ENCODE measurements at places on chromosomes 13 and 19.
A peak's percentile ranks its signal among the peaks of the same experiment; 100 is the strongest.

GRCh38 chr19:15717809-15718208 lies 10.0 kb upstream of the OR10H2 start:
- DNase-seq, result no peak

- DNase-seq, result no peak
Measured at GRCh38 chr13:102751886-102752285, 21.7 kb downstream of the TEX30 start.

DNA sequence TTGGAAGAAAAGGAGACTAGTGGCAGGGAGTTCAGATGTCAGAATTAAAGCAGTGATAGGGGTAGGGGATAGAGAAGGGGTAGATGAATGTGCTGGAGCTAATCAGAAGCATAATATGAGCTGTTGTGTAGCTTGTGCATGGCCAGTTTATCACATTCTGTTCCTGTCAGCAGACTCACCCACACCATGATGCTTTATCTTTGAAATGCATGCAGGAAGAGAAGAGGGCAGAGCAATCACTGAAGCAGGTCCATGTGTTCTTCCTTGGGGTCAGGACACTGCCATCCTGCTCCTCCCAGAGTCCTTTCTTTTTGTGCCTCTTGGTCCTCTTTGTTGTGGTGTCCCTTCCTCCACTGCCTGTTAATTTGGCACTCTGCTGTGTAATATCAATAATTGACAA lies 5.8 kb downstream of the CHAMP1 start:
- DNase-seq, result no peak

DNA sequence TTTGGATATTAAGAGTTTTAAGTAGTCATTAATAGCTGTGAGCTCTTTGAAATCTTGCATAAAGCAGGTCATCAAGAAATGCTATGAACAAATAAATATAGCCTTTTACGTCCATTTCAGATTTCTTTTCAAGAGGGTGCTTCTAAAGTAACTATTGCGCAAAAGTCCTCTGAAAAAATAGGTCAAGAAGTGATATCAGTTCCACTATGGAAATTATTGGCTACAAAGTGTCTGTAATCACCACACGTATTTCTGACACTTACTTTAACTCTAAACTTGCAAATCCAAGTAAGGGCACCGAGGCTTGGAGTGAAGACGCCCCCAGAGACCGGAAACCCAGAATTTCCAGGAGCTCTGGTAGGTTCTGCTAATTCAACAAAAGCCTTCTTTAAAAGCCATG lies 44.9 kb upstream of the STARD13 start:
- DNase-seq, result no peak

DNA sequence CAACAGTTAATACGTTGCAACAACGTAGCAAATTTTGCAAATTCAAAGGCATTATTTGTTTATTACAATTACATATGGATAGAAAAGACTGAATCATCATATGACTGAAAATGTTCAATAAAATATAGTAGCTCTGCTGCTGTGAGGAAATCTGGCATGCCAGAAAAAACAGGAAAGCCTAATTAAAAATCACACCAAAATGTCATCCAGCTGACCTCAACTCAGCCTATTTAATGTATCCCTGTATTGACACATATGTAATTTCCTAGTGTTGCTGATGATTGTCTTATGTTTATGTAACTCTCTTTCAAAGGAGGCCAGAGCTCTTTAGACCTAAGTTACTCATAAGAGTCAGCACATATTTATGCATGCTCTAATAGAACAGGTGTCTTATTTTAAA lies 495.0 kb downstream of the PCDH17 start:
- DNase-seq, result no peak

DNA sequence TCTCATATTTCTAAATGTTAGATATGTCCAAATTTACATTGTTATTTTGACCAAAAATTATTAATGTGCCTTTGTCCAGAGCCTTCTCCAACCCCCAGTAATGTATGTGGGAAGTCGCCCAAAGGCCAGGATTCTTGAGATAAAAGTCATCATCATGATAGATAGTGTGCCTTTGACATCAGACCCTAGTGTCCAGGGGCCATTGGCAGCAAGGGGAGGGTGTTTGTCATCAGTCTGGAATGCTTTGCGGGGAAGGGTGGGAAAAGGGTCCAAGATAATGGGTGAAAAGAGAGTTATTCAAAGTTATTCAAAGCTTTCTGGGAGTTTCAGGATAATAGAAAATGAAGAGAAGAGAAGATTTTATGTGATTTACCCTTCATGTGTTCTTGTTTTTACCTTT lies 909.5 kb upstream of the GPC6 start:
- DNase-seq, result peak; percentile 24

DNA sequence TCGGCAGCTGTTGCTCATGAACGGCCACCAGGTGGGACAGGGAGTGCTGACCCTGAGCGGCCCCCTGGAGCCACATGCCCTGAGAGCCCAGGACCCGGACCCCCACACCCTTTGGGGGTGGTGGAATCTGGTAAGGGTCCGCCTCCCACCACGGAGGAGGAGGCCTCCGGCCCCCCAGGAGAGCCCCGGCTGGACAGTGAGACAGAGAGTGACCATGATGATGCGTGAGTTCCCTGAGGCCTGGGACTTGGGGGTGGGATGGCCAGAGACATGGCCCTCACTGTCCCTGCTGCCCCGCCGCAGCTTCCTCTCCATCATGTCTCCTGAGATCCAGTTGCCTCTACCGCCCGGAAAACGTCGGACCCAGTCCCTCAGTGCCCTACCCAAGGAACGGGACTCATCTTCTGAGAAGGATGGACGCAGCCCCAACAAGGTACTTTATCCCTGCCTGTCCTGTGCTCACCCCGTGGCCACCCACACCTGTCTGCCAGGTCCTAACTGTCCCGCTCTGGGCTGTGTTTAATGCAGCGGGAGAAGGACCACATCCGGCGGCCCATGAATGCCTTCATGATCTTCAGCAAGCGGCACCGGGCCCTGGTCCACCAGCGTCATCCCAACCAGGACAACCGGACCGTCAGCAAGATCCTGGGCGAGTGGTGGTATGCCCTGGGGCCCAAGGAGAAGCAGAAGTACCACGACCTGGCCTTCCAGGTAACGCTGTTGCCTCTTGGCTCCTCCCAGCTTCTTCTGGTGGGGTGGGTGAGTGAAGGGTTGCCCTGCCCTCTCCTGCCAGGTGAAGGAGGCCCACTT lies 14.7 kb upstream of the PRR19 start:
- DNase-seq, result no peak

DNA sequence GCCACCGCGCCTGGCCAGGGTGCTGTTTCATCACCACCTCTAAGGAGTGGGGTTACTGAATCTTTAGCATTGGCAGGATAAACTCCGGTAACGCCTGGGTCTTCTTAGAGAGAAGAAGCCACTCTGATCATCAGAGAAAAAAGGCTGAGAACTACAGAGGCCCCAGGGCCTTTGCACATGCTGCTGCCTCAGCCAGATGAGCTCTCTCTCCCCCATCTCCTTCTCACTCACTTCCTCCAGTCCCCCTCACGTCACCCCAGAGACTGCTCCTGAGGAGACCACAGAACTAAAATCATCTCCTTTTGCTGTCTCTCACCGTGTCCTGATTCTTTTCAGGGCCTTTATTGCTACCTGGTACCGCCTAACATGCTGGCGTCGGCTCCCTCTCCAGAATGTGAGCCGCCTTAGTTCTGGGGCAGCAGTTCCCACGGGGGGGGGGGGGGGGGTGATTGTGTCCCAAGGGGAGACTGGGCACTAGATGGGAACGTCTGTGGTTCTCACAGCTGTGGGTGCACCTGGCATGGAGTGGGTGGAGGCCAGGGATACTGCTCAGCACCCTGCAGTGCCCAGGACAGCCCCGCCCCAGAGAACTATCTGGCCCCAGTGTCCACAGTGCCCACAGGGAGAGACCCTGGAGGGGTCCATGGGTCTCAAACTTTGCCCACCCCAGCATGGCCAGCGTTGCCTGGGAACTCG lies 5.1 kb upstream of the DIRAS1 start:
- DNase-seq, result no peak

DNA sequence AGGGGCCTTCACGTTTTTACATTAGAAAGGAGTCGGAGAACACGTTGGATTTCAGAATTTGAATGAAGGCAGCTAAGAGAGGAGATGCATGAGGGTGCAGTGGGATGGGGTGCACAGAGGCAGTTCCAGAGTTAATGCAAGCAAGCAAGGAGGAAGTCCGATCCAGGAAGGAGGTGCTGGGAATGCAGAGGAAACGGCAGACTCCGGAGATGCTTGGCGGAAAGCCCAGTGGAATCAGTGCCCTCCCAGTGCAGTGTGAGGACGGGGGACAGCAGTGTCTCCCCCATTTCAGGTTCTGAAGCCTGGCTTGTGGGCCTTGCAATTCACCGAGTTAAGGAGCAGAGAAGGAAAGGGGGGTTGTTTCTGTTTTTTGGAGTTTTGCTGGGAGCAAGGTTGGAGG lies 100.4 kb downstream of the COL4A2 start:
- no peak for DNase-seq

DNA sequence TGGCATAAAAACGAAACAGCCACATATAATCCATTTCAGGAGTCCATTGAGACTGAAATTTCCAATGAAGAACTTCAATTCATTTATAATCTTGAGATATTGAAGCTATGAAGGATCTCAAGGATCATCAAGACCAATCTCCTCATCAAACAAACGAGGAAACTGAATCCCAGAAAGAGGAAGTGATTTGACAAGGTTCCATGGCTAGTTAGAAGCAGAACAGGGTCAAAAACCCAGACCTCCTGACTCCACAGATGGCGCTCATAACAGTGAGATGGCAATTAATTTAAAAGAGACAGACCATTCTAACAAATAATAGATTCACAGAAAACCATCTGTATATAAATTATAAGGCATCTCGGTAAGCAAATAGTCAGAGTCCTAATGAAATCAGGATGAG lies 229.7 kb downstream of the KCTD12 start:
- no peak for DNase-seq

DNA sequence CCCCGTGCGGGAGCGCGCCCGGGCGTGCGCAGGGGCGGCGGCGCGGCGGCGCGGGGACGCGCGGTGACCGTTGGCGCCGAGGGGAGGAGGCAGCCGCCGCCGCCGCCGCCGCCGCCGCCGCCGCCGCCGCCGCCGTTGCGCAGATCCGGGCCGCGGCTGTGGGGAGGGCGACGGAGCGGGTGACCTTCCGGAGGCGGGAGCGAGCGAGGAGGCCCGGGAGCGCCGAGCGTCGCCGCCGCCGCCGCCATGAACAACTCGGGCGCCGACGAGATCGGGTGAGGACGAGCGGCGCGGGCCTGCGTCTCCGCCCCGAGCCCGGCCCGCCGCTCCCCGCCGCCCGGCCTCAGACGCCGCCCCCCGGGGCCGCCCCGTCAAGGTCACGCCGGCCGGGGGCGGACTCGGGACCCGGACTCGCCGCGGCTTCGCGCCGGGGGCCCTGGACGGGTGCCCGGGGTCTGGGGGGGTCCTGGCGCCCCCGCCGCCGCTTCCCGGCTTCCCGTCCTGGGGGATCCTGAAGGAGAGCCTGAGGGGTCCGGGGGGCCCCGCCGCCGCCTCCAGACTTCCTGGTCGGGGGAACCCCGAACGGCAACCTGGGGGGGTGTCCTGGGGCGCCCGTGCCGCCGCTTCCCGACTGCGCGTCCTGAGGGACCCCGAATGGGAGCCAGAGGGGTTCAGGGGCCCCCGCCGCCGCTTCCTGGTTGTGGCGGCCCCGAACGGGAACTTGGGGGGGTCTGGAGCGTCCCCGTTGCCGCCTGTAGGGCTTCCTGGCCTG lies at the start of gene DAZAP1:
DAZAP1 (plus strand) TSS at position 59 of the 772 bp plus-strand sequence; CDS start at position 247, 188 bp downstream.
- no peak for DNase-seq

- DNase-seq, result no peak
Measured at GRCh38 chr13:57408312-57408711, 223.2 kb upstream of the PCDH17 start.

- DNase-seq, result peak; percentile 13
Measured at GRCh38 chr19:22882797-22883196, 50.7 kb downstream of the ZNF723 start.

GRCh38 chr19:31553846-31554215 lies 204.6 kb upstream of the TSHZ3 start:
- DNase-seq, result no peak

GRCh38 chr19:2732157-2732725 lies 7.6 kb downstream of the SLC39A3 start:
- DNase-seq, result no peak

DNA sequence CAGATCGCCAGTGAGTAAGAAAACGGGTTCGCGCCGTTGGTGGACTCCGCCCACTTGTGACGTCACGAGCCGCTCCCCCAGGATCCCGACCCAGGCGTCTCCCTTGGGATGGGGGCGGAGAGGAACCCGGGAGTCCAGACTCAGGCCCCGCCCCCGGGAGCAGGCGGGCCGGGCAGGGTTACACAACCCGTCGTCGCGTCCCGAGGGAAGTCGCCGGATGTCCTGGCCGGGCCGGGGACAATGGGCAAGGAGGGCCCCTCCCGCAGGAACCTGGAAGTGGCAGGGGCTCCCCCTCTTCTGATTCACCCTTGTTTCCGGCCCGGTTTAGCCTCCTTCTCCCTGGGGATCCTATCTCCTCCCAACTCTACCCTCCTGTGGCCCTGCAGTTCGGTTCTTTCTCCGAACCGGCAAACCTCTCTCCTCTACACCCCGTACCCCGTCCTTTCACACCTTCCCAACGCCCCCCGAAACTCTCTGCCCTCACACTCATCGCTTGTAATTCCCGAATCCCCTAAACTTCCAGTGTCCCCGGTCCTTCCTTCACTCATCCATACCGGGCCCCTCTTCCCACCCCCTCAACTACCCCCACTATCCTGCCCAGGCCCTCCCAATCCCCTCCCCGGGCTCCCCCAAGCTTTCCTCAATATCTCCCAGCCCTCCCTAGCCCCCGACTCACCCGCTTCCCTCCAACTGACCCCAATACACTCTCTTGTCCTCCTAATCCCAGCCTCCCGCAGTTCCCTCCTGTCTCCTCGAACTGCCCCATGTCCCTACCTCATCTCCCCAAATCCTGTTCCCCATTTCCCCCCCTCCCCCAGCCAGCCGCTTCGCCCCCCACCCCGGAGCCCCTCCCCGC lies 20.0 kb upstream of the ERCC1 start:
- peak; percentile 82 for DNase-seq

GRCh38 chr19:42961119-42961518 lies 24.1 kb upstream of the PSG7 start:
- no peak for DNase-seq

- no peak for DNase-seq
Measured at GRCh38 chr13:88754141-88754540, 1083.0 kb downstream of the SLITRK5 start.

Data from IMR-90 (cell line).